Stimulated activated CD8-positive, alpha-beta memory T cell treated with anti-CD3 and anti-CD28 coated beads, Interleukin-15, amount 100 ng/mL, for 24 hours (primary cell): ENCODE measurements at places on chromosomes 5 and 9.

DNA sequence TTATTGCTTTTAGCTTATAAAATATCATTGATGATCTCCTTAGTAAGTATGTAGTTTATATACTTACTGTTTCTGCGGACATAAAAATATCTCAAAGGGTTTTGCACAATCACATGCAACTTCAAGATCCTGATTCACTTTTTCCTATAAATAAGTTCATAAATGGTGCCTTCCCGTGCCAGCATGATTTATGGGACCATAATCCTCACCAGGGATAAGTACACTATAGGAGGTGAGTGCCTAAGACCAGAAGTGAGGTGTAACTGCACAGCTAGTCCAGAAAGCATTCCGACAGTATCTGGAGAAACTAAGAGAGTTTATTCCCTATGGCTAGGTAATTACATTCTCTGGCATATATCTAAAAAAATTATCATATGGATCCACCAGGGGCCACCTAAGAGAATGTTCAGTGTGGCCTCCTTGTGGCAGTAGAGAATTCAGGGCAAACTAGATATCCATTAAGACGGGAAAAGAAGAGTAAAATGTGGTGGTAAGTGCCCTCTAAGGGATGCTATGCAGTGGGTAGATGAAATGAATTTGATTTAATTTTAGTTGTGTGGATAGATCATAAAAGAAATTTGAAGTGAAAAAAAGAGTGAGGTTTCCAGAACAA is 402.5 kb upstream of the SLC24A2 start:
- DNase-seq = no peak

DNA sequence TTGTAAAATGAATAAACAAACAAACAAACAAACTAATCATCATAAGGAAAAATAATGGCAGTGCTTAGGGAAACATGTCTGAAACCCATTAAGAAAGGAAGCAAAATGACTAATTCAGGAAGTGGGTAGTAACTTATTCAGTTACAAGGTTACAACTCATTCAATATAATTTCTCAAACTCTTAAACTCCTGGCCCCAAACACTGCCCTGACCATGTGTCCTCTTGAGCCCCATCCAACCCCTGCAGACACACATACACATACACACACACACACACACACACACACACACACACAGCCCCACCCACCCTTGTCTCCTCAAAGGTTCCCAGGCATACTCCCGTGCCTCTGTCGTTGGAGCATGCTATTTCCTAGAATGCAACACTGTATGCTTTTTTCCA is 193.9 kb downstream of the SEC61B start:
- no peak for DNase-seq

DNA sequence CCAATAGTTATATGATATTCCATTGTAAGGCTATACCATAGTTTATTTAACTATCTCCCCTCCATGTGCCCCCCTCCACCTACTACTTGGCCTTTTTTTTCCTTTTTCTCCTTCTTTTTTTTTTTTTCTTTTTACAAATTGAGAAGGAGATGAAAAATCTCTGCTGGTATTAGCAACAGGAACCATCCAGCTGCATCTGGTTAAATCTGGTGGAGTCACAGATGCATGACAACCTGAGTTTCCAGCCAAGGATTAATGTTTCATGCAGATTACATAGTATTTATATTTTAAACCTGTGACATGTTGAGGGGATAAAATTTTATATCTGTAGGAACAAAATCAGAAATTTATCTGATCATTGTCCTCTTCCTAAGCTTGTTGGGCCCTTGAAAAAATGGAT is 128.5 kb upstream of the IQGAP2 start:
- no peak for DNase-seq

GRCh38 chr9:89686126-89686525 is 81.3 kb downstream of the GADD45G start:
- no peak for DNase-seq

DNA sequence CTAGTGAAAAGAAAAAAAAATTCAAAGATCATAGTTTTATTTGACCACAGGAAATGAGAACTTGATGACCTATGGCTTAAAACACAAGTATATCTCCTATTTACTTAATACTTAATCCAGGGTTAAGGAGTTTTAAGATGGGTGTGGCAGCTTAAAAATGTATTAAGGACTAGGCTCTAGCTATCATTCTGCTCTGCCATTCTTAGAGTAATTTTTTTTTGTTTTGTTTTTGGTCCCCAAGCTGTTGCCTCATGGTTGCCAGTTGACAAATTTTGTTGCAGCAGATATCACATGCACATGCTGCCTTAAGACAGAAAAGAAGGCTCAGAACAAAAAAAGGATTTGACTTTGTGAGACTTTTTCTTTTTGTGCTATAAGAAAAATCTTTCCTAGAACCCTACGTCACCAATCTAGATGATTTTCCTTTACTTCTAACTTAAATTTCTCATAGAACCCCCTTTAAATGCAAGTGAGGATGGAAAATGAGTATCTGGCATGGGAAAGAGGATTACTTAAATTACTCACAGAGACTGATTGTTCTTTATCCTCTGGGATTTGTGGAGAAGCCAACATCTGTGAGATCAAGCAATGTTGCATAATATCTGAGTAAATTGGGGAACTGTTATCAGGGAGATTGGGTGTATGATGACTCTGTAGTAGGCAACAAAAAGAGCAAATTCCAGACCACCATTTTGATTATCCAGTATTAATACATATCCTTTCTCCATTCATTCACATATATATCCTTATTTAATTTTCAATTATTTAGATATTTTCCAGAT is 364.7 kb upstream of the CD180 start:
- DNase-seq = no peak

- DNase-seq = no peak
Observed at GRCh38 chr5:180795771-180796313, 6.8 kb downstream of the MGAT1 start.

GRCh38 chr9:19989213-19989612 is 200.4 kb upstream of the SLC24A2 start:
- no peak for DNase-seq

DNA sequence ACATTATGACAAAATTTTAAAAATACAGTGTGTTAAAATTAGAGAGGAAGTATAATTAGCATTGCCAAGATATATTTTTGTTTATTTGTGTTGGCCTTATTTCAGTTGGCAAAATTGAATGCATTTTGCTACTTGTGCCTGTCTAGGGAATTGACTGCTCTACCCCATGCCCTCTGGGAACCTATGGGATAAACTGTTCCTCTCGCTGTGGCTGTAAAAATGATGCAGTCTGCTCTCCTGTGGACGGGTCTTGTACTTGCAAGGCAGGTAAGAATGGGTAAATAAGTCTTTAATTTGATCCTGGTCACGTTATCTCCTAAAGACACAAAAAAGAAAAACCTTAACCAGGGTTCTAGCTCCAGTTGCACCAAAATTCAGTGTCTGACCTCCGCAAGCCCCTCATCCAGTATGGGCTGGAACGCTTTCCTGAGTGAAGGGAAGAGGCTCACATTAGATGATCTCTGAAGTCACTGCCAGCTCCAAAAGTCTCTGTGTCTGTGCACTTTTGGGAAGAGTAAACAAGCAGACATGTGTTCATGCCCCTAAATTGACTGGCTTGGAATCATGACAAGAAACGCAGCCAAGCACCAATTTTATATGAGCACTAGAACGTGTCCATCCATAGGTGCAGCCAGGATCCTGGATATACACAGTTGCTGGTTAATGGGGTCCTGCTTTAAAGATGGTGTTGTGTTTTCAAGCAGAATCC is 98.3 kb upstream of the PRRC1 start:
- no peak for DNase-seq

DNA sequence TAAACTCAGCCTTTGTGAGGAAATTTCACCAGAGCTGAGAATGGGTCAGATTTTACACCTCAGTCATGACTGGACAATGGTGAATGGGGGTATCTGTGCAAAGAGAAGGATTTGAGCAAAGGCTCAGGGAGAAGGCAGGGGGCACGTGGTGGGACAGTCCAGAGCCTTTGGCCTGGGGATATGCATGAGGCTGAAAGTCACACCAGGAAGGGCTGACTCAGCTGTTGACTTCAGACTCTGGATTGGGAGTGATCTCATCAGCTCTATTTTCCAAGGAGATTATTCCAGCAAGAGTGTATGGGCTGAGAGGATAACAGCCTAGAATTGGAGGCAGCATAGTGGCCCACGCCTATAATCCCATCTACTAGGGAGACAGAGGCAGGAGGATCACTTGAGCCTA is 53.6 kb downstream of the SAXO1 start:
- DNase-seq = no peak

GRCh38 chr9:10443181-10443867 is 169.5 kb downstream of the PTPRD start:
- DNase-seq = no peak

DNA sequence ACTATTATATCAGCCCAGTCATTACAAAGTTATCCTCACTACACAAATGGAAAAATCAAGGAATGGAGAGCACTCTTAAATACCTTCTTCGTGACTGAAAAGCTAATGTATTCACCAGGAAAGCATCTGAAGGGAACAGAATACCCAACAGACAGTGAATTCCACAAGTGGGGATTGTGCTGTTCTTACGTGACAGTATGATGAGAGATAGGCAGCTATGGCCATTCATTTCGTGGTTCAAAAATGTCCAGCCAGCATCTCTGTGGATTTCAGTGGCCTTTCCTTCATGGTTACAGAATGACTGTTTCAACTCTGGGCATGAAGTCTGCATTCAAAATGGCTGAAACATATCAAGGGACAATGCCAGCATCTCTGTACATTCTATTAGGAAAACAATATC is 323.8 kb downstream of the PRELID2 start:
- DNase-seq = no peak

DNA sequence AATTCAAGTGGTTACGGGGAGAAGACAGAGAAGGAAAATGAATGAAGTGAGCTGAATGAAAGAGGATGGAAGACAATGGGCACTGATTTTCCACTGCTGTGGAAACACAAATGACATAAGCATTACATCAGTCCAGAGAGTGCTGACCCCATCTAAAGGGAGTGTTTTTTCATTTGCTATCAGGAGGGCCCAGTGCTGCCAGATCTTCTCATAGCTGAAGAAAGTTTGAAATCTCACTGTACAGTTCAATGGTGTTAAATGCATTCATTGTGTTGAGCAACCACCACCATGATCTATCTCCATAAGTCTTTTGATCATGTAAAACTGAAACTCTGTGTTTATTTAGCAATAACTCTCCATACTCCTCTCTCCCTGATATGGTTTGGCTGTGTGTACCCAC is 41.5 kb upstream of the STARD4 start:
- no peak for DNase-seq

- no peak for DNase-seq
Observed at GRCh38 chr9:21585756-21586752, 103.9 kb upstream of the IFNE start.

DNA sequence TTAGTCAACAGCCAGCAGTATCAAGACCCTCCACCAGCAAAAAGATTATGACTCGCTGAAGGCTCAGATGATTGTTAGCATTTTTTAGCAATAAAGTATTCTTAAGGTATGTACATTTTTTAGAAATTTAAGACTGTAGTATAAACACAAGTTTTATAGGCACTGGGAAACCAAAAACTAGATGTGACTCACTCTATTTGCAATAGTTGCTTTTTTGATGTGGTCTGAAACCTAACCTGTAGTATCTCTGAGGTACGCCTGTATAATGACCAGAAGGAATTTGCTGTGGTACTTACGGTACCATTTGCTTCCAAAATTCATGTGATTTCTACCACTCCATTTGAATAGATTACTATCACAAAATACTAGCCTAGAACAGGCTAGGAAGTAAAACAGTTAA is 60.8 kb downstream of the WDR41 start:
- DNase-seq = no peak

GRCh38 chr9:106032978-106033377 is 338.6 kb downstream of the TMEM38B start:
- no peak for DNase-seq

- no peak for DNase-seq
Observed at GRCh38 chr9:129489838-129490582, 130.9 kb downstream of the C9orf50 start.

- DNase-seq = no peak
Observed at GRCh38 chr5:76660360-76660759, 37.2 kb upstream of the F2RL2 start.

DNA sequence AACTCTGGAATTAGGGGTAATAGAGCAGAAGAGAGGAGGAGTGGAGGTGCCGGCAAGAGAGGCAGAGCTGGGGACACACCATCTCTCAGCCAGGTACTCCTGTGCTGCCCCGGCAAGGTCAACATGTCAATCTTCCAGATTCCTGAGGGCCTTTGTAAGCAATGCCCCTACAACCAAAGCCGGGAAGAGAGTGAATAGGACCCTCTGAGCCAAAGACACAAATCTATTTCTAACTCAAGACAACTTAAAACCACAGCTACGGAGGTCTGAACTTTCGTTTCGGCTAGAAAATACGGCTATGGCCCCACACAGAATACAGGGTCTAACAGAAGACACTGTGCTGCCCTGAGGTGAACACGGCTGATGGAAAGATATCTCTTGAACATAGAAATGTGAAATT is 66.6 kb downstream of the SERINC5 start:
- DNase-seq = no peak

- DNase-seq = no peak
Observed at GRCh38 chr5:142375944-142376411, 51.2 kb upstream of the SPRY4 start.

GRCh38 chr5:153212471-153212870 is 278.0 kb upstream of the GRIA1 start:
- DNase-seq = no peak

DNA sequence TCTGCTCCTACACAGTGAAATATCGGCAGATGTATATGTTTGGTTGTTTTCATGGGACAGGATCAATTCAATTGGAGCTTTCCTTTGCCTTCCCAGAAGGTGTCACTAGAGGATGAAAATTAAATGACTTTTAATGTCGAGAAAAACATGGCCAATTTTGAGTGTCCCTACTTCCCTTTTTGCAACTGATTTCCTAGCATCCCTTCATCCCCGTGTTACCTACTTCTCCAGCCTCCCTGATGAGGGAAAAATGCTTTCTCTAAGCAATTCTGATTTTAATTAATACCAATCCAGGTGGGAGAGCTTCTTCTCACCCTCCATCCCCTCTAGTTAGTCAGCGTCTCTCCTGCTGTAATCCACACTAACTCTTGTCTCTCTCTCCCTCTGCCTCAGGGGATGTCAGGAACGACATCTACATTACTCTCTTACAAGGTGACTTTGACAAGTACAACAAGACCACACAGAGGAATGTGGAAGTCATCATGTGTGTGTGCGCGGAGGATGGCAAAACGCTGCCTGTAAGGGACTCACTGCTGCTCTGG is 64.9 kb downstream of the DOCK2 start:
- no peak for DNase-seq

GRCh38 chr9:17171309-17172094 is 36.7 kb downstream of the CNTLN start:
- no peak for DNase-seq

DNA sequence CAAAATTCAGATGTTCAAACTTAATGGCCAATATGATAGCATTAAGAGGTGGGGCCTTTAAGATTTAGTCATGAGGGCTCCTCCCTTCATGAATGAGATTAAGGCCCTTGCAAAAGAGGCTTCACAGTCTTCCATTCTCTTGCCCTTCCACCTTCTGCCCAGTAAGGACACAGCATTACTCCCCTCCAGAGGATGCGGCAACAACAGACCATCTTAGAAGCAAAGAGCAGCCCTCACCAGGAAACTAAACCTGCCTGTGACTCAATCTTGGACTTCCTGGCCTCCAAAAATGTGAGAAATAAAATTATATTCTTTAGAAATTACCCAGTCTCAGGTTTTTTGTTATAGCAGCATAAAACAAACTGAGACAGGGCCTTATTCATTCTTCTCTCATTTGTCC is 8.2 kb downstream of the AP3B1 start:
- DNase-seq = no peak
